Epithelial cell of proximal tubule (primary cell): ENCODE measurements at places on chromosomes 5 and 9. TPM values are rescaled to one million over a fixed set of nuclear protein-coding genes. Genes with fewer than 3 reads are reported as not detected.

- DNase-seq = no peak
These were observed 230.4 kb upstream of the PUM3 start for GRCh38 chr9:3074247-3074646.

- DNase-seq = peak; percentile 83
These were observed at the start of gene ARL14EPL for GRCh38 chr5:116032094-116032517. Gene ARL14EPL (plus strand): TSS chr5:116032472. CDS start chr5:116051466, 18,994 bp downstream.

DNA sequence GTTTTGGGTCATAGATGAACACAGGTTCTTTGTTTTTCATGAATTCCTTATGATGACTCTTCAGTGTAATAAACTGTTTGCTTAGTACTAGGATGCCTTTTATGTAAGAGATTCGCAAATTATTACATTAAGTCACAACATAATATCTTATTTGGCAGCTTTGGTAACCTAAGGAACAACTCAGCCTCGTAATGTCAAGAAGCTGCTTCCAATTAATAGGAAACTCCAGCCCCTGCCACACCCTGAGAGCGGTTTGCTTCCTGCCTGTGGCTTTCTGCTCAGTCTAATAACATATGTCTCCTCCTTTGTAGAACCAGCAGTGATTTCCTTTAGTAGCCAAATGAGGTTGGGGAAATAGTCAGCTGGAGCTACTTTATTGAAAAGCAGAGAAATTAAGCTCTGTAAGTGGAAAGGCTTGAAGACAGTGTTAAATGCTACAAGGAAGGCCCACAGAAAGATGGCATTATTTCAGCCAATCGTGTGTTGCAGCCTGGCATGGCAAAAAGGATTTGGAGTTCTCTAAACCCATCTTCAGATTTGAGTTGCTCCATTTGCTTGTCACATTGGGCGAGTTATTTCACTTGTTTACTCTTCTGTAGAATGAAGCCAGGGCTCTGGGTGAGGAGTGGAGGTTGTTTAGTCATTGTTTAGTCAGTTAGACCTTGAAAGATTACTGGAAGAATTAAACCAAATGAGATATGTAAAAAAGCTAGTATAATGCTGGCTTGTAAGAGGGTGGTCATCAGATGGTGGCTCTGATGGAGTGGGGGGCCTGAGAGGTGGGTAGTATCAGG, 54.1 kb downstream of the MTAP start:
- DNase-seq = no peak

DNA sequence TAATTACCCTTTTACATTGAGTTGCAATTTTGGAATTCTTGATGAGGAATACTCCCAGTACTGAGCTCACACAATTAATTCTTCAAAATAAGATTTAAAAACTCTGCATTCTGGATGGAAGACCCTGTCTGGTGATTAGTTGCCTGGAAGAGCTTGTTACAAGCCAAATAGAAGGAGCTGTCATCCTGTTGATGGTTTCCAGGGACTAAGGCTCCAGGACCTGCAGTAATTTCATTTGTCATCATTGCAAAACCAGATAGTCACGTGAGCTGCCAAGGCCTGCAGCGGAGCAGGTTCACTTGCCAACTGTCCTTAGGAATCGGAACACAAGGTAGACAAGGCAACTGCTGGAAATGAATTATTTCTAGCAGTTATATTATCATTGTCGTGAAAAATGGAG, 597.7 kb downstream of the CCDC171 start:
- no peak for DNase-seq

DNA sequence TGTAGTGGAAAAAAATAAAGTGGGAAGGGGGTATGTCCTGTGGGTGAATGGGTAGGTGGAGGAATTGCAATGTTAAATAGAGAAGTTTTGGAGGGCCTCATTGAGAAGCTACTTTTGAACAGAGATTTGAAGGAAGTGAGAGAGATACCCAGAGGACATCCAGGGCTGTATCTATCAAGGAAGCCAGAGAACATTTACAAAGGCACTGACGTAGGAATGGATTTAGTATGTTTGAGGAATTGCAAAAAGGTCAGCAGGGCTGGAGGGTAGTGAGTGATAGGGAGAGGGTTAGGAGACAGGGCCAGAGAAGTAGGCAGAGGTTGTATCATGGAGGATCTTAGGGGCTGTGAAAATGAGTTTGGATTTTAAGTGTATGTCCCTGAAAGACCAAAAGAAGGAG, 13.9 kb downstream of the PTTG1 start:
- no peak for DNase-seq

DNA sequence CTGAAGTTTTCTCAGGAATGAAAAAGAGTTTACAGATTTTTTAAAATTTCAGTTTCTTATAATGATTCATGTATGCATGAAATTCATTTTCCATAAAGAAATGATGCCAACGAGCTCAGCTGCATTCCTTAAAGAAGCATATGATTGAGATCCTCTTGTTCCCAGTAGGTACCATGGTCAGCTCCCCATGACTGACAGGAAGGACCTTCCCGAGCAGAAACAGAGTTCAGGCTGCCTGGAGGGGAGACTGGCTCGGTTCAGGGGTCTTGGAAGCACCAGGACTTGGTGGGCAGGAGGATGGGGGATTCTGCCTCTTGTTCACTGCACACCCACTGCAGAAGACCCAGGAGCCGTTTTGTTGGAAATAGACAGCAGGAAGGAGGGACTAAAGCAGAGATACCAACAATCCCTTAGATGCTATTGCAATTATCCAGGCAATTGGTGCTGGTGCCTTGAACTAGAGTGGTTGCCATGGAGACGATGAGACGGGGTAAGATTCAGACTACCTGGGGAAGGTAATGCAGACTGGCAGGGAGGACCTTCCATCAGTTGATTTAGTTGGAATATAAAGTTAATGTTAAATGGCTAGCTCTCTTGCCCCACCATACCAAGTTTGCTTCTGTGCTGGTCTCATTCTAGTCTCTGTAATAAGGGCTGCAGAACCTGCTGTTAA, 447.8 kb downstream of the MTRR start:
- DNase-seq = no peak

- DNase-seq = no peak
These were observed 652.9 kb downstream of the SEMA5A start for GRCh38 chr5:8892926-8893325.

- DNase-seq = no peak
These were observed 9.0 kb downstream of the RACK1 start for GRCh38 chr5:181234455-181235306.

GRCh38 chr5:145015146-145015545, 820.0 kb downstream of the PRELID2 start:
- no peak for DNase-seq

DNA sequence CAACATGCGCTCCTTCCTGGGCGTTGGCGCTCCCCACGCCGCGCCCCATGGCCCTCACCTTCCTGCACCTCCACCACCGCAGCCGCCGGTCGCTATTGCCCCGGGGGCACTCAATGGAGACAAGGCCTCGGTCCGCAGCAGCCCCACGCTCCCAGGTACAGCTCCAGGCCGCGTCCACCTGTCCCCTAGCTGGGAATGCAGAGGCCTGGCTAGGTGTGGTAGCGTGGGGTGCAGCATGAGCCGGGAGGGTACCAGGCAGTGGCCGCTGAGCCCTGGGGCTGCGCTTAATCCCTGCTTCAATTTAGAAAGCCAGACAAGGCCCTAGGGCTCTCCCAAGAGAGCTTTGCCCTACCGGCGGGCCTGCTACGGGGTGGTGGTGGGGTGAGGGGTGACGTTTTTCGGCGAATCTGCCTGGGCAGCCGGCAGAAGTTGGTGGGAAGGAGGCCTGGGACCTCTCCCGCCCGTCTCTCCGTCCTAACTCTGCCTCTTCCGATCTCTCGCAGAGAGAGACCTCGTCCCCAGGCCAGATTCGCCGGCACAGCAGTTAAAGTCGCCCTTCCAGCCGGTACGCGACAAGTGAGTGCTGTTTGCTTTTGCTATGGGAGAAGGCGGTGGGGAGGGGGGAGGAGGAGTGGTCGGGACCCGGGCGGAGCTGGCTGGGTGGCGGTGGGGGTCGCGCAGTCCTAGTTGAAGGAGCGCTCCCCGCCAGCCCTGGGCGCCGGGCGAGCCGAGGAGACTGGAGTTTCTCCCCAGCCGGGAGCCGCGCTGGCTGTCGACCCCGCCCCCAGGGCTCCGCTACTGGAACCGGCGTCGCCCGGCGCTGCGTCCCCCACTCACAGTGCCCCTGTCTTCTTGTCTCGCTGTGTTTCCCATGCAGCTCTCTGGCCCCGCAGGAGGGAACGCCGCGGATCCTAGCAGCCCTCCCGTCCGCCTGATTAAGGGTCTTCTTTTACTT, 4.8 kb downstream of the IRX1 start:
- DNase-seq = no peak

DNA sequence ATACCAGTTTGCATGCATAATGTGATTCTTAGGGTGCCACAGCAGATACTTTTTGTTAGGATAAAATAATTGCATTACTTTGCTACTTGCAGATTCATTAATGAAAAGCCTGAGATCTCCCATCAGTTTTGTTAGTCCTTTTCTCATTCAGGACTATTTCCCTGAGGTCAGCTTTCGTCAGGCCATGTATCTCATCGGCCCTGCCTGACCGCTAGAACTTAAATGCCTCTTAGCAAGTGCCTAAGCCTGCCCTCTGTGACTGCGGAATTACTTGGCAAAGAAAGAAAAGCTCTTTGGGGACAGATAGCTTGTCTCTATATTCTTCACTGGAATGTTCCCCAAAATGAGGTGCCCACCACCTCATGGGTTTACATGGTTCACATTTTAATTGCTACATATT, 147.8 kb downstream of the KCTD16 start:
- DNase-seq = no peak

DNA sequence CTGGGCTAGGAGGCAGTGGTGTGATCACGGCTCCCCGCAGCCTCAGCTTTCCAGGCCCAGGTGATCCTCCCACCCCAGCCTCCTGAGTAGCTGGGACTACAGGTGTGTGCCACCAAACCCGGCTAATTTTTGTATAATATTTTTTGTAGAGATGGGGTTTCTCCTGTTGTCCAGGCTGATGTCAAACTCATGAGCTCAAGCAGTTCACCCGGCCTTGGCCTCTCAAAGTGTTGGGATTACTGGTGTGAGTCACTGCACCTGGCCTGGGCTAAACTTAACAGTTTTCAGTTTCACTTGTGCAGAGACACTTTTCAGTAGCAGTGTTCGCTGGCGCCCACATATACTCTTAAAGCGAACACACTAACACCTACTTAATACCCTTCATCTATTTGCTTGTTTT, 205.6 kb upstream of the ZNF608 start:
- DNase-seq = no peak

DNA sequence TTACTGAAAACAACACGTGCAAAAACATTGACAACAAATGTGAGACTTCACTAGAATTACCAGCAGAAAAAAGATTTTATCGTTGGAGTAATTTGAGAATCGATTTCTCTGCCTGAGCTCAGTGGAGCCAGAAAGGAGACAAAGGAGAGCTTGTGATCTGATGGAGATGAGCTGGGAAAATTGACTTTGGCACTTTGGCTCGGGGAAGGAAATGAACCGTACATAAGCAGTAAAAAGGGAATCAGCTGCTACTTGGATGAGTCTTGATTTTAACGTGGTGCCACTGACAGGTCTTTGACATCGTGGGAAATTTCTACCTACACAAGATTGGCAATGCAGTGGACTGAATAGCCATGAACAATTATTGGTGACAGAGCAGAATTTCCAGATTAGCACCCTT, 244.7 kb upstream of the RPS23 start:
- peak; percentile 16 for DNase-seq

- no peak for DNase-seq
These were observed 219.2 kb downstream of the PAPPA start for GRCh38 chr9:116372786-116373185.

GRCh38 chr5:139848508-139849100, 53.0 kb downstream of the PSD2 start:
- DNase-seq = no peak

DNA sequence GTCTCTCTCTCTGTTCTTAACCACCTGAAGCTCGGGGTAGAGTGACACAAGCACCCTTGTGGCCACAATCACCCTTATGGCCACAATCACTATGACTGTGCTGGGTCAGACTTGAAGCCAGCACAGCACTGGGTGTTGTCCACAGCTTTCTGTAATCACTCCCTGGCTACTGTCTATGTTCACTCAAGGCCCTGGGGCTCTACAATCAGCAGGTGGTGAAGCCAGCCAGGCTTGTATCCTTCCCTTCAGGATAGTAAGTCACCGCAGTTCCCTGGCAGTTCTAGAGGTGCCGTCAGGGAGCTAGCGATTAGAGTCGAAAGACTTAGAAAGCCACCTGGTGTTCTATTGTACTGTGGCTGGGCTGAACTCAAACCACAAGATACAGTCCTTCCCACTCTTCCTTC, 44.2 kb downstream of the GDA start:
- no peak for DNase-seq

- no peak for DNase-seq
These were observed 68.3 kb downstream of the LPAR1 start for GRCh38 chr9:110969971-110970386.

DNA sequence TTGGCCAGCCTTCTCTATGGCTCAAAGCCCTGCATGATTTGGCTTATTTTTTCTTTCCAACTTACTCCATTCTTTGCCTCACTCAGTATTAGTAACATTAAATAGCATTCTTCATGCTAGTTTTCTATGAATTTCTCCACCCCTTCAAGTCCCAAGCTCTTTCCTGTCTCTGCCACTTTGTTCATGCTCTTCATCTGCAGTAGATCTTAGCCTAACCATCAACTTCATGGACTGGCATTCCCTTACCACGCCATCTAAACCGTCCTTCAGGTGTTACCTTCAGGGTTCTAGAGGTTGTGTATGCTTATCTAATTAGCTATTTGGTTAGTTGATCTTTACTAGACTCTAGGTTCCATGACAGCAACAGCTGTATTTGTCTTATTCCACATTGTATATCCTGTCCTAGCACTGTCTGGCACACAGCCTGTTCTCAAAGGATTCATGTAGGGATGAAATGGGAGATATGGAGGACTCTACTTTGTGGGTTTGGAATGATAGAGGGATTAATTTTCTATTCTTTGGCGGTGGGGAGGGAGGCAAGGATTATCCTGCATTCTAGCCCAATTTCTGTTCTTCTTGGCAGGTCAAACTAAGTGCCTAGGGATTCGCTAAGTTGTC, 26.4 kb downstream of the TMEM167A start:
- no peak for DNase-seq

DNA sequence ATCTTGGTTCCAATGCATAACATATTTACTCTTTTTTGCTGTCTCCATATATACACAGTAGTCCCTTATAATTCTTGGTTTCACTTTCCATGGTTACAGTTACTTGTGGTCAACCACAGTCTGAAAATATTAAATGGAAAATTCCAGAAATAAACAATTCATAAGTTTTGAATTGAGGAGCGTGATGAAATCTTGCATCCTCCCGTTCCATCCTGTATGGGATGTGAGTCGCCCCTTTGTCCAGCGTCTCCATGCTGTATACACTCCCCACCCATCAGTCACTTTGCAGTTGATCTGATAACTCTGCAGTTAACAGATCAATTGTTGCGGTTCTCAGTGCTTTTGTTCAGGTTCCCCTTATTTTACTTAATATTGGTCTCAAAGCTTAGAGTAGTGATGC, 11.5 kb upstream of the FAF2 start:
- DNase-seq = no peak

GRCh38 chr9:14323083-14323971, 9.4 kb upstream of the NFIB start:
- no peak for DNase-seq

- no peak for DNase-seq
These were observed 155.5 kb downstream of the PALM2AKAP2 start for GRCh38 chr9:109935406-109936087.

GRCh38 chr9:133139246-133140173, 18.5 kb upstream of the RALGDS start:
- DNase-seq = no peak

The PTGER4 gene
- total RNA-seq = 10.3 and 36.8 TPM in 2 replicates

The OR1Q1 gene
- total RNA-seq = not detected in 2 replicates

The MAMDC4 gene
- 1.2 and 4.8 TPM in 2 replicates for total RNA-seq

The HRCT1 gene
- 0.58 TPM in 1 of 2 replicates, not detected in the other for total RNA-seq

The ELOVL7 gene
- 6.3 and 7.5 TPM in 2 replicates for total RNA-seq

The EFNA5 gene
- total RNA-seq = 17.8 and 28.1 TPM in 2 replicates

The PCDHB8 gene
- total RNA-seq = not detected in 2 replicates

The UBLCP1 gene
- 30.6 and 33.8 TPM in 2 replicates for total RNA-seq

The DBH gene
- not detected in 2 replicates for total RNA-seq
